ENCODE measurements at places on chromosomes 2 and 18.

- no peak for DNase-seq
Observed at GRCh38 chr2:223032187-223033142, 19.5 kb upstream of the KCNE4 start.

DNA sequence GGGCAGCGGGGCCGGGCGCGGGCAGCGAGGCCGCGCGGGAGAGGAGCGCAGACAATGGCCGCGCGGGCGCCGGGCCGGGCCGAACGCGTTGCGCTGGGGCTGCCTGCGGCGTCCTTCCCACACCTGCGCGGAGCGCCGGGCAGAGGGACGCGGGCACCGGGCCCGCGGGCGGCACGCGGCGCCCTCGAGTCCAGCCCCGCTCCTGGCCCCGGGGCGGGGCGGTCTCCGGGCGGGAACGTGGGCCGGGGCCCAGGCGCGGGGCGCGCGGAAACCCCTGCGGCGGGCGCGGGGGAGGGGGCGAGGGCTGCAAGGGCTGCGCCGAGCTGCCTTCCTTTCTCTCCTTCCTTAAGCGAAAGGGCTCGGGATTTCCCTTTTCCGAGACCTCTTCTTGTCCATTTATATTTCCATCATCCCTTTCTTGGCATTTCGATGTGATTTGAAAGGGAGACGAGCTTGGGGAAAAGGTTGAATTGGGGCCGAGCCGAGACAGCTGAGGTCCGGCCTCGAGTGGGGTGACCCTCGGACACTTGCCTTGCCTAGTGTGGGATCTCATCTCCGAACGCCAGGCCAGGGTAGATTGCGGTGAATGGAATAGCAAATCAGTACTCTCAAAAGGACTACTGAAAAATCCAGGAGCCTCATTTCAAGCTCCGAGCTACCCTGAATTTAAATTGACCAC lies 676 bp downstream of the KLHL23 start:
- peak; percentile 14 for DNase-seq

DNA sequence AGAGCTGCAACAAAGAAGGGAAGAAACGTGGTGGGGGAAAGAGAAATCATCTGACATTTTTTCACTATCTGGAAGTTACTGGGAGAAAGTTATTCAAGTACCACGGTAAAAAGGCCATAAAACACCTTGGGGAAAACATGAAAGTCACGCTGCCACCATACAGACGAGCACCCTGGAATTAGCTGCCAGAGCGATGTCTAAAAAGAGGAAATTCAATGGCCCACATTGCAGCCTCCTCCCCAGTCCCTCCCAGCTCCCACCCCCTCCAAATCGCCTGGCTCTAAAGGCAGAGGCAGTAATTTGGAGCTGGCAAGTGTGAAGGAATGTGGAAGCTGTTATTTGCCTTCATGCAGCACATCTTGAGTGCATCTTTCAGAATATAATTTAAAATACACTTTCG lies 192.0 kb downstream of the ALK start:
- DNase-seq = no peak

DNA sequence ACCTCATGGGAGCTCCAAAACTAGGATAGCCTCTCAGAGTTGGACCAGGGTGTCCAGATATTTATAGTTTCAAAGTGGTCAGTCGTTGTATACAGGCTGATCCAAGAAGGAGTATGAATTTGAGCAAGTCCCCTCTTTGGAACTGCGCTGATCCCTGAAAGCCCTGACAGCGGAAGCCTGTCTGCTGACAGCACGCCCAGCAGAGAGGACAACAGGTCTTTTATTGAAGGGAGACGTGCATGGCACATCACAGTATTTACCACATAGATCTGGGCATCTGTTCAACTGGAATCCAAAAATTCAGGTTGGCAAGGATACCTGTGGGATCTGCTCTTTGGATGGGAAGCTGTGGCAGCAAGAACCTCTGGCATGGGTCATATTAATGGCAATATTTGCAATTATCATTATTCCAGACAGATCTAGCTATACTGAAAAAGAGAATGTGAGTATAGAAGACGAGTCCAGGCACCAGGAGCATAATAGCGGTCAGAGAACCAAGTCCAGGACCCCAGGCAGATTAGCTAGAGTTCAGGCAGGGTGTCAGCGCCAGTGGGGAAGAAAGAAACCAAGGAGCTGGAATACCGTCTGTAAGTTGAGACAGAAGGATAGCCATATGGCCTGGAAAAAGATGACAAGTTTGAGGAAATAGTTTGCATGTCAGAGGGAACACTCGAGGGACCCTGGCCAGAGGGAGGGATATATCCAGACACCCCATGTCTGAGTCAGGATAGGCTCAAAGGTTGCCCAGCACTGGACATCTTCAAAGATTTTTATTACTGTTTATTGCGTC lies 260.4 kb upstream of the FANCL start:
- DNase-seq = no peak

GRCh38 chr2:240320204-240320993 lies 115.1 kb upstream of the GPC1 start:
- no peak for DNase-seq

- no peak for DNase-seq
Observed at GRCh38 chr18:49967636-49968313, 154.4 kb upstream of the ACAA2 start.

GRCh38 chr2:28271231-28271918 lies 121.3 kb upstream of the FOSL2 start:
- no peak for DNase-seq

- no peak for DNase-seq
Observed at GRCh38 chr2:48525269-48525943, 4.5 kb upstream of the STON1 start.

DNA sequence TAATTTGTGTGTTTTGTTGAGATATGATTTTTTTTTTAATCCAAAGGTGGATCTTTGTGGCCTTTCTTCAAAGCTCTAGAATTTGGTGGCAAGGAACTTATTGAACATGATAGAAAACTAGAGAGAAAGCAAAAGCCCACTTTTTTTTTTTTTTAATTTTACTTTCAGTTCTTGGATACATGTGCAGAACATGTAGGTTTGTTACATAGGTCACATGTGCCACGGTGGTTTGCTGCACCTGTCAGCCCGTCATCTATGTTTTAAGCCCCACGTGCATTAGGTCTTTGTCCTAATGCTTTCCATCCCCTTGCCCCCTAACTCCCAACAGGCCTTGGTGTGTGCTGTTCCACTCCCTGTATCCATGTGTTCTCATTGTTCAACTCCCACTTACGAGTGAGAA lies 135.9 kb downstream of the RHBDD1 start:
- DNase-seq = no peak

DNA sequence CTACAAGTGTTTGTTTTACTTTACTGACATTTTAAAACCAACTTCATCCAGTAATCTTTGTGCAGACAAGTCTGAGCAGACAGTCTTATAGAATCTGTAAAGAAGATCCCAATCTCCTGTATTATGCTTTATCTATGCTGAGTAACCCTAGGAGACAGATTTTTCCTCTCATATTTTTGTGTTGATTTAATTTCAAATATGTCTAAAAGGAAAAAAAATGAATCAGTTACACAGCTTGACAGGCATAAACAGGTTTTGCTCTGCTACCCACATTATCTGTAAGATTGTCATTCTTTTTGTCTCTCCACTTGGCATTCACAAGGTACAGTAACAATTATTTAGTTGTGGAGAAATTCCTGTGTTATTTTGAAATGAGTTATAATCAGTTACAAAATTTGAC lies 415.0 kb downstream of the NYAP2 start:
- no peak for DNase-seq

GRCh38 chr18:73791081-73791480 lies 356.6 kb downstream of the FBXO15 start:
- DNase-seq = no peak

DNA sequence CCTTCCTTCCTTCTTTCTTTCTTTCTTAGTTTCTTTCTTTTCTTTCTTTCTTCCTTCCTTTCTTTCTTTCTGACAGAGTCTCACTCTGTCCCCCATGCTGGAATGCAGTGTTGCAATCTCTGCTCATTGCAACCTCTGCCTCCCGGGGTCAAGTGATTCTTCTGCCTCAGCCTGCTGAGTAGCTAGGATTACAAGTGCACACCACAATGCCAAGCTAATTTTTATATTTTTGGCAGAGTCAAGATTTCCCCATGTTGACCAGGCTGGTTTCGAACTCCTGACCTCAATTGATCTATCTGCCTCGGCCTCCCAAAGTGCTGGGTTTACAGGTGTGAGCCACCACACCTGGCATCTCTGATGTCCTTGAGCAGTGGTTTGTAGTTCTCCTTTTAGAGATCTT lies 48.5 kb downstream of the IL1R2 start:
- DNase-seq = no peak

- DNase-seq = no peak
Observed at GRCh38 chr2:53960476-53960875, 10.3 kb downstream of the PSME4 start.

DNA sequence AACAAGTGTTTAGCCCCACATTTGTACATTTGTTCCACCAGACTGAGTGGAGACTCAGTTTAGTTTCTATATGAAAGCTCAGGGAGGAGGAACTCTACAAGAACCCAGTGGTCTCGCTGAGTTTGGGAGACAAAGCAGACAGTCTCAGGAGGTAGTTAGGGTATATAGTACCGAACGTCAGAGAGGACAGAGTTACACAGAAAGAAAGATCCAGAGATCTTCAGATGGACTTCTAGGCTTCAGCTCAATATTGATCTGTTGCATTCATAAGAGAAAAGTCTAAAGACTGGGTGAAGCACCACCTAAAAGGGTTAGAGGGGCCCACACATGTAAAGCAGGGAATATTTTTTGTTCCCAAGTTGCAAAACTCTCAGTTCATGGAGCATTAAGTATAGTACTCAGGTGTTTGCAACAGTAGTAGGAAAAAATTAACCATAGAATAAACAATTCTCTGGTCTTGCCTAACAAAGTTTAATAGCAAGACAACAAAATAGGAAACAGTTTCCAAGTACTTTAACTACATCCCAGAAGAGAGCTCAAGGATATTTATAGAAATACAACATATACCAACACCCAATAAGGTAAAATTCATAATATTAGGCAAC lies 4.2 kb downstream of the TFPI start:
- DNase-seq = no peak

DNA sequence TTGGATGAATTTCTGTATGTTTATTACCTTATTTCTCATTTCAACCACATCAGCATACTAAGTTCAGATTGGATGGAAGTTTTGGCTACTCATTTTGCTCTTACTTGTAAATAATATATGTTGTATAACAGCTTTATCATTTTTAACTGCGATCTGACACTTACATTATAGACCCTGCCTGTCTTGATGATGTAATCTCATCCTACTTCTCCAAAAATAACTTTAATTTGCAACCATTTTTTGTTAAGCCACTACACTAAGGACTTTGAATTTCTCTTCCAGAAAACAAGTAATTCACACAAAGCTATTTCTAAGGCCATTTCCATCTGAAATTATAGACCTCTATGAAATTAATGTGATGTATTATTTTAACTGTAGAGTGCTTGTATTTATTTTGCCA lies 240.7 kb downstream of the WDR7 start:
- DNase-seq = no peak

DNA sequence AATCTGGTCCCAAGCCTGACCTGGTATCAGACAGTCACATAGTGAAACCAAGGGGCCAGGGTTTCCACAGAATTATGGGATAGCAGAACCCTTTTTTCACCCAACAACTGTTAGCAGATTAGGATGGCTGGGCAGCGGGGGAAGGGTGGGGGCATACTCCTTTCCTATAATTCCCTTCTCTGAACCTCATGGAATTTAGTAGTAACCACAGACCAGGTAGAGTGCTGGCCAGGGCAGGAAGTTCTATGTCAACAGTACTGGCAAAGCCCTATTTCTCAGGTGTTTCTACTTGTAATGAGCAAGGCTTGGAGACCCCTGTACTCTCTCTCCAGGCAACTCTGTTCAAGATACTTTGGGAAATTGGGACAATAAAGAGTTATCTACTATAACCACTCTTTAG lies 174.6 kb downstream of the THADA start:
- no peak for DNase-seq

GRCh38 chr2:109675666-109676345 lies 61.6 kb downstream of the SOWAHC start:
- no peak for DNase-seq
